Neural crest cell (in vitro differentiated cells): ENCODE measurements at places on chromosomes 16 and 17.

DNA sequence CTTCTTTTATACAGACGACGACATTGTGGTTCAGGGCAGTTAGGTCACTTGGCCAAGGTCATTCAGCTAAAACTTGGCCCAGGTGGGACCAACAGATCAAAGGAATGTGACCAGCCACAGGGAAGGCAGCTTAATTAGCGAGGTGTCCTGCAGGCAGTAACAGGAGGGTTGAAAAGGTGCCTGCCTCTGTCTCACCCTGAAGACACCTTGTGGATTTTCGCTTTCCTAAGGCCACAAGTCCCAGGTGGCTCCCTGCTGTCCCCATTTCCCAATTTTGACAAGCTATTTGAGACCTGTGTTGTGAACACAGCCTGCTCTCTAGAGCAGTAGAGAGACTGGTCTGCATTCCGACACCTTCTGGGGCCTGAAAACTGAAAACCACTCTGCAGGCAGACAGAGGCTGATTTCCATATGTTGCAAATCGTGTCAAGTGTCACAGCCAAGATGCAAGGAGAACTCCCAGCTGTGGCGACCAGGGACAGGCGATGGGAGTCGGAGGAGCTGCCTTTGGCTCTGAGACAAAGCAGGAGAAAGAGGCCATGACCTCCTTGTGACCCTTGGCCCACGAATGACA lies 593.1 kb upstream of the CDH5 start:
- DNase-seq = peak; percentile 9

DNA sequence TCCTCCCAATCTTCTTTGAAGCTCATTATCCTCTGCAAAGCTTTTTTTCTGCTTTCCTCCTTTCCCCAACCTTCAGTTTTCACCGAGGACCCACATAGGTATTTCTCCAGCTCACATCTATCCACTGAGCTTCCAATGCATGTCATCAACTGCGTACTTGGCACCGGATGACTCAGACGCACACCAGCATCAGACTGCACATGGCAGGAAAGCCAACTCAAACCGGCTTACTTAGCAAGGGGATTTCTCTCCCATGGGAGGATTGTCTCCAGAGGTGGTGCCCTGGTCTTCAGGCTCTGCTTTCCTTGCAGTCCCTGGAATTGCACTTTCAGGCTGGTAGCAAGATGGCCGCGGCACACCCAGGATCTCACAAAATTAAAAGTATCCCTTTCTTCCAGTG lies 1.7 kb upstream of the AKTIP start:
- no peak for DNase-seq

DNA sequence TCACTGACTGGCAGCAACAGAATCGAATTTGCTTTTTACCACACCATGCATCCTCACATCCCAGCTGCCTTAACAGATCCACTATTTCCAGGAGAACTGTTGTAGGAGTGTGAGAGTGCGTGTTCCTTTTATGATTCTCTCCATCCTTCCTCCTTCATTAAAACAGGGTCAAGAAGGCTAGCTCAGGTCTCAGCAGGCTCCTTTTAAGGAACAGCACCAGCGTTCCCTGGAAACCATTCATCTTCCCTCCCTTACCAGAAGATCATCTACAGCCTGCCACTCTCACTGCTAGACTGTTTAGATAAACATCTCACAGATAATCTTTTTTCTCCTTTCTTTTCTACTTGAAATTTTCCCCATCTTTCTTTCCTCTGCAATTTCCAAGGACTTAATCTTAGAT lies 1531.9 kb upstream of the CDH8 start:
- no peak for DNase-seq

GRCh38 chr17:48144976-48145798 lies 37.6 kb downstream of the SNX11 start:
- no peak for DNase-seq
